ENCODE measurements at places on chromosomes 3 and 15.
A peak's percentile ranks its signal among the peaks of the same experiment; 100 is the strongest.

DNA sequence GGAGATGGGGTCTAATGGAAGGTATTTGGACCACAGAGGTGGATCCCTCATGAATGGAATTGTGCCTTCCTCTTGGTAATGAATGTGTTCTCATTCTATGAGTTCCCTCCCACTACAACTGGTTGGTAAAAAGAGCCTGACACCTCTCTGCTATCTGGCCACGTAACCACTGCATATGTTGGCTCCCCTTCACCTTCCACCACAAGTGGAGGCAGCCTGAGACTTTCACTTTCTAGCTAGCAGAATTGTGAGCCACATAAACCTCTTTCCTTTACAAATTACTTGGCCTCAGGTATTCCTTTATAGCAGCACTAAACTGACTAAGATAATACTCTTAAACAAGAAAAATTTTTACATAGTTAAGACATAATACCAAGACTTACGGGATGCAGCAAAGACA is 155.3 kb downstream of the NR1I2 start:
- DNase-seq, result peak; percentile 1

DNA sequence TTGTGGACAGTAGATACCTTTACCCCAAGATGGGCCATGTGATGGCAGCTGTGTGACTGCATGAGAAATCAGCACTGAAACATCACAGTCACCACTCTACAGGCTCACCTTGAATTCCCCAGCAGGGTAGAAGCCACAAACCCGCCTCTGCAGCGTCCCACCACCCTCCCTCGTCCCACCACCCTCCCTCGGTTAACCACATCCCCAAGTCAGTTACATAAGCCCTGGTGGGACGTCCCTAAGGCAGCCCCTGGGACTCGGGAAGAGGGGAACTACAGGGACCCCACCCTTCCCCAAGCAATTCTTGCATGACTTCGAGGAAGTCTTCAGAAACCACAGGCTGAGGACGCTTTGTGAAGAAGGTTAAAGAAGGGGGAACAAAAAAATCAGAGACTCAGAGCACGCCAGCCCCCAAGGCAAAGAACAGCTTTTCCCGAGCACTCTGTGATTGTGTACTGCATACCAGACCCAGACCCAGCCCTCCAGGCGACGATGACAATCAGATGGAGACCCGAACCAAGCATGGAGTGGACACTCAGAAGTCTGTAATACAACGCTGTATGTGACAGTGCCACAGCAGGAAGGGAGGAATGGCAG is 60.5 kb downstream of the SH3BP5 start:
- peak; percentile 78 for DNase-seq

DNA sequence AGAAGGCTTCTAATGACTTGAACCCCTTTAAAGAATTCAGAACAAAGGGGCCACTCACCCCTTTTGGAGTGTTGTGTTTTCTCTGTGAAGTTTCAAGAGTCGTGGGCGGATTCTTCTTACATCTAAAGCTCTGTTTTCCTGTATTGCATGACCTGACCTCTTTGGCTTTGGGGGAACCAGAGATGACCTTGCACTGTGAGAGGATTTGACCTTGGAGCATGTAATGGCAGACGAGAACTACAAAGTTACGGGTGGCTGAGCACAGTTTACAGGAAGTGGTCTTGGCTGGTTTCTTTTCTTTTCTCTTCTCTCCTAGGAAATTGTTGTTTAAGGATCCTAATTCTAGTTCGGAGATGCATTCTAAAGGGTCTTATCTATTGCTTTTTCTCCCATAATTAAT is 6.2 kb upstream of the BDH1 start:
- no peak for DNase-seq

DNA sequence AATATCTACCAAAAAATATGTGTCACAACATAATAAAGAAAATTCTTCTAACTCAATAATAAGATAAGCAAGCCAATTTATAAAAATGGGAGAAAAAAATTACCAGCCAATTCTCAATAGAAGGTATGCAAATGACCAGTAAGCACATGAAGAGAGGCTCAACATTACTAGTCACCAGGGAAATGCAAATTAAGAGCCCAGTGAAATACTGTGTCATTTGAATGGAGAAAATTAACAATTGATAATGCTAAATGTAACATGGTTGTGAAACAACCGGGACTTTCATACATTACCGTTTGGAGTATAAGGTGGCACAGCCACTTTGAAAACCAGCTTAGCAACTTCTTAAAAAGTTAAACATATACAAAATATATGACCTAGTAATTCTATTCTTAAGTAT is 460.7 kb downstream of the IGSF11 start:
- DNase-seq, result no peak

DNA sequence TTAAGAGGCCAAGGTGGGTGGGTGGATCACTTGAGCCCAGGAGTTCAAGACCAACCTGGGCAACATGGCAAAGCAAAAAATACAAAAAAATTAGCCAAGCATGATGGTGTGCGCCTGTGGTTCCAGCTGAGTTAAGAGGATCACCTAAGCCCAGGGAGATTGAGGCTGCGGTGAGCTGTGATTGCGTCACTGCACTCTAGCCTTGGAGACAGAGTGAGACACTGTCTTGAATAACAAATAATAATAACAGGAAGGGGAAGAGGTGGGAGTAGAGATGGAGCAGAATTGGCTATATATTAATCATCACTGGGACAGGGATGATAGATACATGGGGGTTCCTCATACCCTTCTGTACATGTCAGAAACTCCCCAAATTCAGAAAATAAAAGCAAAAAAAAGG is 23.8 kb upstream of the NMB start:
- no peak for DNase-seq

DNA sequence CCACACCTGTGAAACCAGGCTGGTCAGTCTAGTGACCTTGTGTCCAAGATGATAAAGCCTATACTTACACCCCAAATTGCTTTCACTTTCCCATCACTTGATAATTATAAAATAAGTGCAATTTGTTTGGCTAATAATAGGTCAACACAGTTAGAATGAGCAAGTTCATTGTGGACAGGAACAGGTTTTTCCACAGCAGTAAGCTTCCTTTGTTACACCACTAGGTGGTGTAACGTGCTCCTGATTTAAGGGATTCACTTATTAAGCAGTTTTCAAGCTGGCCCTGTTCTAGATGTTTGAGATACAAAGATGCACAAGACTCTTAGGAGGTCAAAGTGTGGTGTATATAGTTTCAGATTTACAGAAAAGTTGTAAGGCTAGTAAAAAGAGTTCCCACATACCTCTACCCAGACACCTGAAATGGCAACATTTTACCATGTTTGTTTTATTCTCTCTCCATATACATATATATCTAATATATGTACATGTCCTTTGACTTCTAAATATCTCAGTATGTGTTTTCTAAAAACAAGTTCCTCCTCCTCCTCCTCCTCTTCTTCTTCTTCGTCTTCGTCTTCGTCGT is 6.8 kb upstream of the MFSD1 start:
- DNase-seq, result no peak

GRCh38 chr3:101823525-101823924 is 25.8 kb upstream of the NFKBIZ start:
- DNase-seq, result no peak

- no peak for DNase-seq
These were observed 605.4 kb upstream of the NR2F2 start for GRCh38 chr15:95724908-95725633.

DNA sequence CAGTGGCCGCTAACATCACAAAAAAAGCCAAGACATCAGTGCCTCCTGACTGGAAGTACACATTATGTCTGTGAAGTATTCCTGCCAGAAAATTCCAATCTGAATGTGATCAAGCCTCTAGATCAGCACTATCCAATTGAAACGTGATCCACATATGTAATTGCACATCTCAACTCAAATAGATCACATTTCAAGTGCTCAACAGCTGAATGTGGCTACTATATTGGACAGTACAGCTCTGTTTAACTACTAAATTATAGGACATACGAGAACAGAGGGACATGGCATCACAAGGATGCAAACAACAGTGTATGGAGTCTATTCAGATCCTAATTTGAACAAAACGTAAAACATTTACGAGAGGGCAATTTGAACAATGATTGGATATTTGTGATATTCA is 542 bp upstream of the UBAP1L start:
- no peak for DNase-seq

DNA sequence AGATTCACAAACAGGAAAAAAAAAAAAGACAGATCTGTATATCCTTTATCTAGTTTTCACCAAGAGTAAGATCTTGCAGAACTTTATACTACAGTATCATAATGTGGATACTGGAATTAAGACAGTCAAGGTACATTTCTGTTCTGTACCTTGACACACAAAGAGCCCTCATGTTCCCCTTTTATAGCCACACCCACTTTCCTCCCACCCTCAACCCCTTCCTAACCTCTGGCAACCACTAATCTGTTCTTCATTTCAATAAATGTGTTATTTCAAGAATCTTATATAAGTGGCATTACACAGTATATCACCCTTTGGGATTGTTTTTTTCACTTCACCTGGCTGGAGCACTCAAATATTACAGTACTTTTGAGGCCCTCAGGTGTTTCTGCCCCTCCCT is 3.6 kb upstream of the RAB6B start:
- no peak for DNase-seq

DNA sequence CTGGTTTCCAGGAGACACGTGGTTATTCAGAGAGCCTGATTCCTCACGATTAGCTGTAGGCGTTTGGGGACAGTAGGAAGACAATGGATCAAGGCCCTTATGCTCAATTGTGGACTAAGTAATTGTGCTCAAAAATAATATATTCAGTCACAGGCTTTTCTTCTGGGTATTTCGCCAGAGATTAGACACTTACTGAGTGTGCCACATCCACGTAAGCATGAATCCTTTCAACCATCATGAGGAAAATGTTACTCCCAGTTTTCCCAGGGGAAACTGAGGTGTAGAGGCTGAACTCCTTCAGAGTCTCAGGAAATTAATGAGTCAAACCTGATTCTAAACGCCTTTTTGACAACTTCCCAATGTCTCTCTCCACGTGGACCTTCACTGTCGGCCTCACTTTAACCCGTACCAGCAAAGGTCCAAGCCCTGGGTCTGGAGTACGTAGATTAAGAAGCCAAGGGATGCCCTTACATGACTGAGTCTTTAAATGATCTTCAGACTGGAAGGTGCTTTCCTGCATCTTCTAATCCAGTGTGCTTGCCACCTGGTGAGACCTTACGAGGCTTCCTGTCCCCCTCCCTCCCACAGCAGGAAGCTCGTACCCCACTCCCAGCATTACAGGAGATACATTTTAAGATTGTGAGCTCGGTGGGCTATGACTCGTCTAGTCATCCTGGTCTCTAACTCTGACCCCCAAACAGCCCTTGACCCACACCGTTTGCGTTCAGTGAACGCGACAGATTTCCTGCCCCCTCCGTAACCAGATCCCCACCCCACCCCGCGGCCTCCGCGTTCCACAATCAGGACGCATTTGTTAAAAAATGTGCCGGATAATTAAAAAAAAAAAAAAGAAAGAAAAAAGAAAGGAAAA is 1.7 kb downstream of the PKM start:
- peak; percentile 42 for DNase-seq

- no peak for DNase-seq
These were observed 387.0 kb upstream of the CBLB start for GRCh38 chr3:106255870-106256248.

DNA sequence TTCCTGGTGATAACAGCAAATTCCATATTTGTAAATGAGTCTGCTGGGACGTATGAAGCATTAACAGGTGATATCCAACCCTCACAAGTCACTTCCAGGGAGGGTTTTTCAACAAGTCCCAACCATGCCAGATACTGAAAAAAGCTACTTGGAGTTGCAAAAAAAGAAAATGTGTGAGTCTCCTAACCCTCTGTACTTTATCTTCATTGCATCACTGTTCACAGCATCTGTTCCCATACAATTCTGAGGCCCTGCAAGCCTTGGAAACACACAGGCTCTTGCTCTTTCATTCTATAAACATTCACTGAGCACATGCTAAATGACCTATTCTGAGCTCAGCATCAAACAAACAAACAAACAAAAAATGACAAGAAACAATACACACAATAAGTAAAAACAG is 120.8 kb downstream of the RFTN1 start:
- no peak for DNase-seq

DNA sequence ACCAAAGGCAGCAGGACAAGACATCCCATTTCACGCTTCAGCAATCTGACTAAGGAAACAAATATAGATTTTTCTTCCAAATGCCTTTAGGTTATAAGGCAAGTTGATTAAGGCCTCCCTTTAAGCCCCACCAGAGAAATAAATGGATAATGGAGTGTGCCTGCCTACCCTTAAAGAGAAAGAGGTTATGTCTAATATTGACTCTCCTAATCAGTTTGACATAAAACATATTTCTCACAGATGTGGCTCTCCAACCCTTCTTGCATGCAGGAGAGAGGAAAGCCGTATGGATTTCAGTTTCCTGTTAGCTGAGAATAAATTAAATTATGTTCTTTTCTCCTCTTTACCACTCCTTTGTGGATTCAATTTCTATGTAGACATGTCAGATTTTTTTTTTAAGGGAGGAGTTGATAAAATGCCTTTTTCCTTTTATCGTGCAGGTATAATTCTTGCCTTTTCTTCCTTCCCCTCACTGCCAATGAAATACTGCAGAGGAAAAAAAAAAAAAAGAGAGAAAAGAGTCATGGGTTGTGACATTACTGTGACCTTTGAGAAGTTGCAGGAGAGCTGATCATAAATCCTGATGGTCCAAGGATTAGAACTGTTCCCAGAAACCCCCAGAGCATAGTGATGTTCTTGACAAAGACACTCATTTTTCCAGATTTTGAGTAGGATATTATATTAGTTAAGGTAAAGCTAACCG is 355.3 kb upstream of the SLCO3A1 start:
- no peak for DNase-seq

DNA sequence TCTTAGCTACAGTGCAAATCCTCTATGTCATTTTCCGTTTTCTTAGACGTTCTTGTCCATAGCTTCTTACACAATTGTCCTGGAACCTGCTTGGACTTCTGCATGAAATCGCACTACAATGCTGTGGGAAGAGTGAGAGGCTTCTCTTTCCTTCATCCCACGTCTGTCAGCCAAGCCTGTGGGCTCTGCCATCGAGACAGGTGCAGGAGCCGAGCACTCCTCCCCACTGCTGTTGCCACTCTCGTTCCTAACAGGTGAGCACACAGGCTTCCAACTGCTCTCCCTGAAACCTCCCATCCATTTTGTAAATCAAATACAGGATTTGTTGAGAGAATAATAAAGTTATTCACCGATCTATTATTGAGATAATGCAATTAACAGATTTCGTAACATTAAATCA is 23.5 kb downstream of the ZXDC start:
- no peak for DNase-seq

DNA sequence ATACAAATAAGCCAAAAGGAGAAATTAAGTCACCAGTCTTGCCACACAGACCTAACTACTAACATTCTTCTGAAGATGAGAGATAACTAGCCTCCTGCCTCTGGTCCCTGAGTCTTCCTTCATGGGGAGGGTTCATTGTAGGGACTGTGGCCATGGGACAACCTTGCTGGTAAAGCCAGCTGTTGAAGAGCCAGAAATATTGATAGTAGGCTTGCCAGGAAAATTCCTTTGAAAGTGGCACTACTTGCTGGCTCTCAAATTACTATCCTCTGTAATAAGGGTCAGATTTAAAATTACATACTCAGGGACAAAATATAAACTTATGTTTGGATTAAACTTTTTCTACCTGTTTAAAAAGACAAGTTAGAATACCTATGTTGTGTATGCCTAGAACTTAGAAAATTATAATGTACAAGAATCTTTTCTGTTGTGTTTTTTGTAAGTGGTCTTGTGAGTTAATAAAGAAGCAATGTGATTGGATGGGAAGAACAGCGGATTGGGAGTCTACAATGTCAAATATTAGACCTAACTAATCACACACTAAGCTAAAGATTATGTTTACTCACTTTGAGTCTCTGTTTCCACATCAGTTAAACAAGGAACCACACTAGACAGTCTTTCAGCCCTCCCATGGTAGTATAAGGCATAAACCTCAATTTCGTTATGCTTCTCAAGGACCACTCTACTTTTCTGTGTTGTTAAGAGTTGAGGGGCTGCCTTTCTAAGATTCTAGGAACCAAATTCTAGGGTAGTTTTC is 60.0 kb upstream of the TRIM71 start:
- DNase-seq, result no peak

Measured in activated T-cell treated with anti-CD3 and anti-CD28 coated beads for 4 hours (primary cell).